ENCODE measurements at places on chromosomes 4 and X.

- no peak for DNase-seq
These were observed 115.3 kb upstream of the TRPC5 start for GRCh38 chrX:112197840-112198239.

GRCh38 chr4:59553063-59553720 is 1646.9 kb upstream of the ADGRL3 start:
- no peak for DNase-seq

DNA sequence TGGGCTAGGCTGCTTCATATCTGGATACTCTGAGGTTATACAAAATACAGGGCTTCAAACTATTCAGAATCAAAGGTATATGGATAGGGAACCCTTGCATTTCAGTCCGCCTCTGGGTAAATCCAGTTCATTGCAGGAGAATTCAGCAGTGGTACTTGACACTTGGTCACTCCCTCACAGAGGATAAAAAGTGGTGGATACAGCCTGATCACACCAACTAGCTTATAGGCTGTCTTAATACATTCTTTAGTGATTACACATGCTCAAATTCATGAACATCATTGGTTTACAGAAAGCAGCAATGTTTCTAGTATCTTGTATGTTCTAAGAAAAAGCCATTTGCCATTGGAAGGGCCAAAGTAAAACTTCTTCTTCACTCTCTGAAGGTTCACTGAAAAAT is 104.8 kb upstream of the PDE5A start:
- no peak for DNase-seq

DNA sequence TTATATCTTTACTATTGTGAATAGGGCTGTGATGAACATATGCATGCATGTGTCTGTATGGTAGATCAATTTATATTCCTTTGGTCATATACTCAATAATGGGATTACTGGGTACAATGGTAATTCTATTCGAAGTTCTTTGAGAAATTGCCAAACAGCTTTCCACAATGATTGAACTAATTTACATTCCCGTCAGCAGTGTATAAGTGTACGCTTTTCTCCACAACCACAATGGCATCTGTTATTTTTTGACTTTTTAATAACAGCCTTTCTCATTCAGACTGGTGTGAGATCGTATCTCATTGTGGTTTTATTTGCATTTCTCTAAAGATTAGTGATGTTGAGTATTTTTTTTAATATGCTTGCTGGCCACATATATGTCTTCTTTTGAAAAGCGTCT is 439.4 kb upstream of the KLHL4 start:
- DNase-seq = no peak

DNA sequence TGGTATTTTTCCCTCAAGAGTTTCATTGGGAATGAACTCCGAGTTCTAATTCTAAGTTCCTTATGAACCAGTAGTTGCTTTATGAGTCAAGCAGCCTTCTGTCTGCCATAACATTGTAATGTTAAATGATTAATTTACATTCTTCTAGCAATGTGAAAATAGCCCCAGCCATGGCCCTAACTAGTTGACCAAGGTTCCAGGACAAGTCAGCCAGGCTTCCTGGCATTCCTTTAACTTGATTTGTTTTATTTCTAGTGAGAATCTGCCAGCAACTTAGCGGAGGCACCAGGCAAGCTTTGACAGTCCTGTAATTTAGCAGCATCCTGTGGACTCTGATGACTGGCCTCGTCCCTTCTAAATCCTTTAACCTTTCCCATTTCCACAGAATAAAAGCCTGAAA is 69.0 kb downstream of the GLRA2 start:
- no peak for DNase-seq

GRCh38 chrX:3455796-3456195 is 109.3 kb upstream of the MXRA5 start:
- no peak for DNase-seq

- DNase-seq = no peak
These were observed 19.8 kb upstream of the SGMS2 start for GRCh38 chr4:107804956-107805355.

DNA sequence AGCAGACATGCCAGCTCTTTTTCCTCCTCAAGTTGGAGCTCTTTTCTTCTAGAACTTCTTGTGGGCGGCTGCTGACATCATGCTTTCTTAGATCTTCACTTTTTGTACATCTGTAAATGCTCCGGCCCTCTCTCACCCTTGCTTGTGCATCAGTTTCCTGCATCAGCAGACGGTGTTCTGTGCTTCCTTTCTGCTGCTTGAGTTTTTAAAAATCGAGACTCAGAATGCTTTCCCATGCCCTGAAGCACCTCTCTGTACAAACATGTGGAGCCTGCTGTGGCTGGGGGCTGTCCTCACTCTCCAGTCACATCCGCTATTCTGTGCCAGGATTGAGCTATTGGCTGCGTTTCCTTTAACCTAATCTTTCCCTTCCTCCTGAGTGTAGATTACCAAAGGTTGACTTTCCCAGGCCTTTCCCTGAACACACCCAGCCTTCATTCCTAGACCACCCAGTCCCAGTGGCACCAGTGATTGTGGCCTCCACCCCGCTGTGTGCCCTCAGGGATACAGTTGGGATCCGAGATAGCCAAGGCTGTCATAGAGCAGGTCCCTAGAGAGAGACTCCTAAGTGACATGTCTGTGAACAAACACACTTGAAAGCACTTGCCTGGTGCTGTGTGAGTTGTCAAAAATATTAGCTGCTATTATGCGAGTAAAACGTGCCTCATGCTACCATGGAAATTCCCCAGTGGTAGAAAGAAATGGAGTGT is 41.9 kb downstream of the TNIP2 start:
- peak; percentile 31 for DNase-seq

DNA sequence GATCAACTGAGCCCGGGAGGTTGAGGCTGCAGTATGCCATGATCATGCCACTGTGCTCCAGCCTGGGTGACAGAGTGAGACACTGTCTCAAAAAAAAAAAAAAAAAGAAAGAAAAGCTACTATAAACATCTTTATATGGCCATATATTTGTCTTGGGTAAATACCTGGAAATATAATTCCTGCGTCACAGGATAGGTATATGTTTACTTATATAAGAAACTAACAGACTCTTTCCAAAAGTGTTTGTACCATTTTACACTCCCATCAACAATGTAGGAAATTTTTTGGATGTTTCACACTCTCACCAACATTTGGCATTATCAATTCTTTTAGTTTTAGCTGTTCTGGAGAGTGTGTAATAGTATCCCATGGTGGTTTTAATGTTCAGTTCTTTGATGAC is 12.8 kb downstream of the P2RY4 start:
- DNase-seq = no peak

DNA sequence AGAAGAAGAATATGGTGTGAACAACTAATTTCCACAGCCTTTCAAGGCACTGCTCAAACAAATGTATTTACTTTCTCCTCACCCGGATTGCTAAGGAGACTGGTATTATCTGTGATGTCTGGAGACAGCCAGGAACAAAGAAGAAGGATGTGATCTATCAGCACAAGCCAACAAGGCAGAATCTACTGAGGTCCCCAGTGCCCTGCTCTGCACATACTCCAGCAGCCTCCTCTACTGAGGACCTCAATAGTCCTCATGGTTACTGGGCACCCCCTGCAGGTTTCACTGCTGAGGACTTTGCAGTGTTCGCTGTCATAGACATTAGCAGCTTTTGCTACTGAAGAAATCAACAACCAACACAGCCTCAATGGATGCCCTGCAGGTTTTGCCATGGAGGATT is 930.1 kb downstream of the ADGRL3 start:
- DNase-seq = no peak

- no peak for DNase-seq
These were observed 16.9 kb downstream of the STAP1 start for GRCh38 chr4:67575232-67576058.

DNA sequence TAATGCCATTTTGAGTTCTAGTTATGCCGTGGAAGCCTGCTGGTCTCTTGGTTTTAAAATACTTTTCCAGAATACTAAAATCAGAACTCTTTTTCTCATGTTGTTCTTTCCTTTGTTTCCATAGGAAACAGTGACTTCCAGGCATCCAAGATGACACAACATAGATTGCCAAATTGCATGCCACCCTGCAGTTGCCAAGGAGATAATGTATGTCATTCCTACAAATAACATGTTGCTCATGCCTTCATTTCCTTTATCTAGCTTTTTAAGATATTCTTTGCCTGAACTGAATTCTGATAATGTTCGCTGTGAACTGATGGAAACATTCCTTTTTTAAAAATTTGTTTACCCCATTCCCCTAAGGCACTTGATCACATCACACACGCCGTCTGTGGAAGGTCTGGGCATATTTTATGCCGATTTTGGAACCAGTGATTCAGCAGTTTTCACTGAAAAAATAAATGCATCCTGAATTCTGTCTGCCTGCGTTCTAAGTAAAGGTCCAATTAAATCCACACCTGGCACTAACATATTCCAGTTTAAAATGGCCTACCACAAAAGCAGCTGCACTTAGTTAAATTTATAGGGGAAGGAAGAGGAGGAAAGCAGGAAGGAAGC is 38.0 kb upstream of the COX7B2 start:
- DNase-seq = no peak

- DNase-seq = no peak
These were observed 85.3 kb downstream of the LNX1 start for GRCh38 chr4:53505947-53506346.

GRCh38 chrX:12896935-12897334 is 9.5 kb upstream of the TLR8 start:
- no peak for DNase-seq

- no peak for DNase-seq
These were observed 16.9 kb downstream of the NAA11 start for GRCh38 chr4:79308971-79309370.

- DNase-seq = no peak
These were observed 44.2 kb upstream of the SPRY1 start for GRCh38 chr4:123352240-123352945.

DNA sequence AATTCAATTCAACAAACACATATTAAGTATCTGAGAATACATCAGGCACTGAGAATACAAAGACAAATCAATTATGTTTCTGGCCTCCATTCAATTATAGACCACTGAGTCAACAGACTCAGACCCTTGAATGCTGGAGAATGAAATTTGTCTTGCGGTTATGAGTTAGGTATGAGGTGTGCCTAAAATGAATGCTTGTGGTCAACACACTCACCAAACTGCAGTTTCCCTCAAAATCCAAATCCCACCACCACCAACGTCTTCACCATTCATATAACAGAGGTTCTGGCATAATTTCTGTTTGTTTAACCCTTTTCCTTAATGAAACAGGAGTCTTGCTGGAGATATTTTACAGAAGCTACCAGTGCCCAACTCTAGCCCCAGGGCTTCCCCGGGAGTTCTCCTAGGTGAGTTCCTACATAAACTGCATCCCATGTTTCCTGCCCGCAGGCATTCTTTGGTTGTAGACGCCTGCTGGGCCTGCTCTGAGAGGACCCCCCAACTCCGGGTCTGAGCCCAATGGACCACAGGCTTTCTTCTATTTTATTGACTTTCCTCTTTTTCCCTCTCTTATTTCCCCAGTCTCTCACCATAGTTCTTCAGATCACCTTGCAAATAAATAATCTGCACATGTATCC is 119.2 kb downstream of the DDX53 start:
- no peak for DNase-seq

- DNase-seq = no peak
These were observed 61.3 kb upstream of the TXK start for GRCh38 chr4:48195374-48195773.

GRCh38 chr4:102585329-102585728 is 84.2 kb downstream of the NFKB1 start:
- DNase-seq = no peak
